ENCODE measurements at places on chromosomes 3 and 15.

DNA sequence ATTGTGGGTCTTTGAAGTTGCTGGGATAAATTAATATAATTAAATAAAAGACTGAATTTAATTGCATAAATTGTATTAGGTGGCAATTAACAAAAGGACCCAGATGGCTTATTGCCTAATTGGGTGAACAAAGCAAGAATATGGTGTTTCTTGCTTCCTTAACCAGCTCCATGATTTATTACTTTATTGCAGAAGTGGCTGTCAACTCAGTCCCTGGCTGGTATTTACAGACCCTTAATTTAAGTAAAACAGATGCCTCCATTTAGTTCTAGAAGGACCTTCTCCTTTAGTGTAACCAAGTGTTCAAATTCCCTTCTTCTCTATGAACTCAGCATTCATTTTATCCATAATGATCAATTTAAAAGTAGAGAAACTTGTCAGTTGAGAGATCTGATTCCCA lies 35.1 kb downstream of the DPH3 start:
- DNase-seq, result no peak

GRCh38 chr3:184491867-184492615 lies 69.5 kb upstream of the EPHB3 start:
- DNase-seq, result no peak

DNA sequence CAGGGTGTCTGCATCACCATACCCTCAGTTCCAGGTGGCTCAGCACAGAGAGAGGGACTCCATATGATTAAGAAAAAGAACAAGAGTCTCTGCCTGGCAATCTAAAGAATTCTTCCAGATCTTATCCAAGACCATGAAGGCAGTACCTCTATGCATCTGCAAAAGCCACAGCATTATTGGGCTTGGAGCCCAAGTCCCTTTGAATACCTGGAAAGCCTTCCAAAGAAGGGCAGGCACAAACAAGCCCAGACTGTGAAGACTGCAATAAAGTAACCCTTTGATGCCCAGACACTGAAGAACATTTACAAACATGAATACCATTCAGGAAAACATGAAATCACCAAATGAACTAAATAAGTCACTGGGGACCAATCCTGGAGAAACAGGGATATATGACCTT lies 60.9 kb upstream of the DIPK2A start:
- DNase-seq, result no peak

DNA sequence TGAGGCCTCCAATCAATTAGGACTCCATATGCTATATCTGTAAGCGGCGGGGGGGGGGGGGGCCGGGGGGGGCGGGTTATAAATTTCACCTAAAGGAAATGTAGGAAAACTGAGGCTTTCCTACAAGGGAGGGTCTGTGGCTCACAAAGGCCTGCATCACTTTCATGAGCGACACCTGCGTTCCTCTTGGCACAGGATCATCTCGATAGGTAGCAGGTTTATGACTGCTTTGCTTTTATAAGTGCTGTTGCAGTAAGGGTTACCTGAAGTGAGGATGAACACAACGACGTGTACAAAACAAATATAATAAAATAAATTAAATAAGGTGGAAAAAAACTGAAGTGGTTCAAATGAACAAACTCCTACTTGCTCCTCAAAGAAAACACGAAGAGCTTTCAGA lies 194.3 kb downstream of the FOXP1 start:
- DNase-seq, result no peak

- no peak for DNase-seq
Measured at GRCh38 chr3:130925628-130926027, 31.7 kb downstream of the ATP2C1 start.

DNA sequence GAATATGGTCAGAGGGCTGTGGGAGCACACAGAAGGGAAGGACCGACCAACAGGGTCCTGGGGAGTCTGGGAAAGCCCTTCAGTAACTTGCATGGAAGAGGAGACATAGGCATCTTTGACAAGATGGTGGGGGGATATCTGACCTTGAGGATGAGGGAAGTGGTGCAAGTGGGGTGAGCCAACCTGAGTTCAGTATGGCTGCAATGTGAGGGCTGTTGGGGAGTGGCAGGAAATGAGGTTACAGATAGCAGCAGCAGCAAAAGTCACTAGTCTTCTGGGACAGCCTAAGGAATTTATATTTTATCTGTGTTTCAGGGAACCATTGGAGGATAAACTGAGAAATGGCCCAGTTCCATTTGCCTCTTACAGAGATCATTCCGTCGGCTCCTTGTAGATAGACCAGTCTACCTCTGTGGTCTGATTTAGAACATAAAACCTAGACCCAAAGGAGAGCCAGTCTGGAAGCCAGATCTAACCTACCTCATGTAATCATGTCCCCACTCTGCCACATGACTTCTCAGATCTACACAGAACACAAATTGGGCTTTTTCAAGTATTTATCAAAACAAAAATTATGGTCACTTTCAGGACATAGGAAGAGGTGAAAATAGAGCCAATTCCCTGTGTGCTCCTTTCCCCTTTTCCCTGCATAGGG lies 75.6 kb downstream of the ST6GAL1 start:
- no peak for DNase-seq

DNA sequence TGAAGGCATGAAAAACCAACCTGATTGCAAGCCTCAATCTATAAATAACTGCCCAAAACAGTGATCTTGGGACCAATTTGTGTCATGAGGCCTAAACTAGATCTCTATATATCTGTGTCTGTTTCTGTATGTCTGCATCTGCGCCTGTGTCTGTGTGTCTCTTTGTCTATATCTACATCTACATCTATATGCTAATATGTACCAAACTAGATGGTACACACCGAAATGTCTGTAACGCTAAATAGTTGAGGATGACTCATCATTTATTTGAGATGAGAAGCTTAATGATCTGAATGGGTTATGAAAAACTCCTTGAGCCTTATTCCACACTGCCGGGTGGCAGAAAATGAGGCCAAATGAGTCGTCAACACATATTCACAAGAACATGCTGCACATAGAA lies 982.3 kb downstream of the ROBO2 start:
- no peak for DNase-seq

DNA sequence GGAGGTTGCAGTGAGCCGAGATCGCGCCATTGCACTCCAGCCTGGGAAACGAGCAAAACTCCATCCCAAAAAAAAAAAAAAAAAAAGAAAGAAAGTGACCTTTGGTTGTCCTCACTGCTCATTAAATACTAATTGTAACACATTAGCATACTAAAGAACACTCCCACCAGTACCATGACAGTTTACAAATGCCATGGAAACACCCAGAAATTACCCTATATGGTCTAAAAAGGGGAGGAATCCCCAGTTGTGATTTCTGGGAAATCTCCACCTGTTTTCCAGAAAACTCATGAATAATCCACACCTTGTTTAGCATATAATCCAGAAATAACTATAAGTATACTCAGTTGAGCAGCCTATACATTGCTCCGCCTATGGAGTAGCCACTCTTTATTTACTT lies 23.5 kb upstream of the INO80 start:
- DNase-seq, result no peak

- DNase-seq, result no peak
Measured at GRCh38 chr15:51183076-51183475, 88.4 kb upstream of the TNFAIP8L3 start.

GRCh38 chr3:176920766-176921160 lies 276.5 kb downstream of the TBL1XR1 start:
- no peak for DNase-seq

- no peak for DNase-seq
Measured at GRCh38 chr3:86723433-86723832, 267.5 kb downstream of the VGLL3 start.

GRCh38 chr3:183475016-183475763 lies 46.8 kb upstream of the MCF2L2 start:
- no peak for DNase-seq

DNA sequence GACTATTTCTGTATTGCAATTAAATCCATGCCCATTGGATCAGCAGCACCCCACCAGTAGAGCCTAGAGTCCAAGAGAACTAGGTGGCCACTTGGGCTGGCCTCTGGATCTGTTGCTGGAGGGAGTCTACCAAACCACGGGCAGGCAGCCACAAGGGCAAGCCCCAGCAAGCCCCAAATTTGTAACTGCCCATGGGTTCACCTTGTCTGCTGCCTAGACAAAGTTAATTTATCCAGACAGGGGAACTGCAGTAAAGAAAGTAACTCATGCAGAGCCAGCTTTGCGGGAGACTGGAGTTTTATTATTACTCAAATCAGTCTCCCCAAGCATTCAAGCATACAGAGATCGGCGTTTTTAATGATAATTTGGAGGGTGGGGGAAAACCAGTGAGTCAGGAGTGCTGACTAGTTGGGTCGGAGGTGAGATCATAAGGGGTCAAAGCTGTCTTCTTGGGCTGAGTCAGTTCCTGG lies 74.0 kb upstream of the TERB2 start:
- DNase-seq, result no peak

GRCh38 chr3:46186471-46187340 lies 21.4 kb downstream of the CCR1 start:
- no peak for DNase-seq
